ENCODE measurements at places on chromosomes 11 and 22.
A peak's percentile ranks its signal among the peaks of the same experiment; 100 is the strongest.

- DNase-seq = no peak
These were observed 7.4 kb downstream of the PEX26 start for GRCh38 chr22:18085188-18085587.

- no peak for DNase-seq
These were observed 91.5 kb downstream of the ABTB2 start for GRCh38 chr11:34266090-34266912.

GRCh38 chr22:39997939-39998726 is 3.4 kb downstream of the FAM83F start:
- peak; percentile 66 for DNase-seq

- DNase-seq = no peak
These were observed 62.4 kb upstream of the NNMT start for GRCh38 chr11:114233755-114234154.

Data from retina (tissue), 1 donor.